NCI-H187 treated with DMSO at 0.1 percent for 48 hours (cell line): ENCODE measurements at places on chromosomes 2 and 18.

GRCh38 chr2:227862227-227862740 is 9.1 kb upstream of the DAW1 start:
- DNase-seq: no peak

DNA sequence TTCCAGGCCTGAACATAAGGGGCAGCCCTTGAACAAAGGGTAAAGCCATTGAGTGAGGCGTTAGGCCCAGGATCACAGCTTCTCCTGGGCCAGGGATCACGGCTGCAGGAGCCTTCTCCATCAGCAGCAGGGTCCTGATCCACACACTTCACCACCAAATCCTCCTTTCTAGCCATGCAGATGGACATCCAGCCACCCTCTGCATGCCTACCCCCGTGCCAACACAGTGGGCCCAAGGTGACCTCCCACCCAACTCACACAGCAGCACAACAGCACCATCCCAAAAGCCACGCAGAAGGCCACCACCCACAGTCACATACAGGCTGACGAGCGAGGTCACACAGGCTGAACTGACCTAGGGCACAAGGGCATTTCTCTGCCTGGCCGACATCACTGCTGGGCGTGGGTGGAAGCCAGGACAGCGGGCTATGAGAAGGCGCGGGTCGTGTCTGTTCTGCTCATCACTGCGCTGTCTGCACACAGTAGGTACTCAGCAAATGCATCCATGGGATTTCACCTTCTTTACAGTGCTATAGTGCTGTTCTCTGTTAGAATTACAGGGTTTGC is 31.2 kb downstream of the TFCP2L1 start:
- DNase-seq: no peak

DNA sequence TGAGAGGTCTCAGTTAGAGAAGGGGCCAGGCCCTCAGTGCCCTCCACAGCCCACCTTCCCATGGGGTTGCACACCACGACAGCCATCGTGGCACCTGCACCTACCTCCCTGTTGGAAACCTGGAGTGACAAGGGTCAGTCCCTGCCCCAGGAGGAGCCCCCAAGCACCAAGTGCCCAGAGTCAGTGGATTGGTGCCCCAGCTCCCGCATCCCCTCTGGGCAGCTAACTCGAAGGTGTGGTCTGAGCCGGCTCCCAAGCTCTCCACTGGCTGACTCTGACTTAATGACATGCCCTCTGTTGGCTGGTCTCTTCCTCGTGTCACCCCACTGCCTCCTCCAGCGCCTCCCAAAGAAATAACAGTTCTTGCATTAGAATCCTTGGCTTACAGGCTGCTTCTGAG is 116.4 kb downstream of the NDUFA10 start:
- DNase-seq: no peak

DNA sequence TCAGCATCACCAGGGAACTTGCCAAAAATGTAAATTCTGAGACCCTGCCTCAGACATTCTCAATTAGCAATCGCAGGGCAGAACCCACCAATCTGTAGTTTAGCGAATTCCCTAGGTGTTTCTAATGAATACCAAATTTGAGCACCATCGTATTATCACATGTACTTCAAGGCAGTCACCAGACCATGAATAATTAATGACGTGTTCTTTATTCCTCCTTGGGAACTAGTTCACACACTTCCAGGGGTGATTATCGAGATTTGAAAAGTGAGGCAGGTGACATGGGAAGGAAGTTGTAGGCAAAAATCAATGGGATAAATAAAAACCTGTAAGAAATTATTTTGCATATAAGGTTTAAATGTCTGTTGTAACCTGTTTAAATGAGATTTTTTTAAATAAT is 102.5 kb upstream of the CRIM1 start:
- no peak for DNase-seq

DNA sequence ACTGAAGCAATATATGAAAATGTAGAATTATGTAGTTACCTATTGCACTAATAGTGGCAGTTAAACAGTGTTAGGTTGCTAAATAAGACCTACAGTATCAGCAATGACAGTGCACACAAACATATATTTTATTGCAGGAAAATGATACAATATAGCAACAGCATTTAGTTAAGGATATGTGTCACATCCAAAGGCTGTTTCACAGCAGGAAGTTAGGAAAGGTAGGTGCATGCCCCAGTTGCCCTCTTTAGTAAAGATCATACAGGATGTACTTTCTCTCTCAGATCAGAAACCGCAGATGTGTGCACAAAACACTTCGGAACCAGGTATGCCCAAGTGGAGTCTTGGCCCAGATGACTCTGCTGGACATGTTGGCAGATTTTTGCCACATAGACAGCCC is 444.1 kb downstream of the XIRP2 start:
- no peak for DNase-seq

DNA sequence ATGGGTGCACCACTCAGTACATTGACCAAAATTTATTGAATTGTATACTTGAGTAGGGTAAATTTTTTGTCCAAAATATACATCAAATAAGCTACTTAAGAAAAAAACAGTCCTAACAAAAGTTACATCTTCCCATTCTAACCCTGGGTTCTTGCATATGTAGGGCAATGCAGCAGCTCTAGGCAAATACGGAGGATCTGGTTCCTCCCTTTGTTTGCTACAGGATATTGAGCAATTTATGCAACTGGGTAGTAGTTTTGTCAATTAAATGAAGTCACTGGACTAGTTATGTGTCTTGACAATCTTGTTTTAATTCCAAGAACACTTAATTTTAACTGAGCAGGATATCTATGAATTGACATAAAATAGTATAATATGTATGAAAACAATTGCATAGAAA is 1507.2 kb upstream of the PIK3C3 start:
- DNase-seq: no peak

- no peak for DNase-seq
Measured at GRCh38 chr2:72949045-72949444, 31.7 kb downstream of the EMX1 start.

- DNase-seq: no peak
Measured at GRCh38 chr2:169528271-169528701, 18.8 kb downstream of the KLHL41 start.

GRCh38 chr2:233107831-233108300 is 47.7 kb downstream of the INPP5D start:
- DNase-seq: no peak

DNA sequence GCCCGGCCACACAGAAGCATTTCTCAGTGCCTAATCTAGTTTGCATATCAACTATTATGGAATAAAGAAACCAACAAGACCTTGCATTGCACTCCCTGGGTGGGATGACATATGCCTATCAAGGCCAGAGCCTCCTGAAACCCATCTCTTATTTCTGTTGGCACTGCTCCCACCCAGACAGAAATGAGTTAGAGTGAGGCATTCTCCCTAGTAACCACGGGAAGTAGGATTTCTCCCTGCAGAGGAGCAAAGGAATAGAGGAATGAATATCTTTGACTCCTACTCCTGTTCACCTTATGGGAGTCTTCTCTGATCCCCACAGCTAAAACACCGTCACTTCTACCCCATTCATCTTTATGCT is 24.2 kb upstream of the SCYGR1 start:
- no peak for DNase-seq

DNA sequence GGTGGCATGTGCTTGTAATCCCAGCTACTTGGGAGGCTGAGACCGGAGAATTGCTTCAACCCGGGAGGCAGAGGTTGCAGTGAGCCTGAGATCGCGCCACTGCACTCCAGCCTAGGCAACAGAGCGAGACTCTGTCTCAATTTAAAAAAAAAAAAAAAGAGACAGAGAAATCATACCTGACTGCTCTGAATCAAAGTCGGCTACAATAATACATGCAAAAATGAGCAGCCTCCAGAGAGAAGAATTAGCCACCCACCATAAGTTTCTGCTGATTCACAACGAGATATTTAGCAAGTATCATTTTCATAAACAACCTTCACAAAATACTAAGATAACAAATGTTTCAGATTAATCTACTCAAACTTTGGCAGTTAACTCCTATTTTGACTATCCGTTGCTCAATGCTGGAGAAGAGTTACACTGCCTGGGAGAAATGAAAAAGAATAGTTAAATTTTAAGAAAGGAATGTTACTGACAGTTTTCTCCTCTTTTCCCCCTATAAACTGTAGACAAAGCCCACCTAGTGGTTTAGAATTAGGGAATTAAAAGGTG is 1.5 kb downstream of the OSBPL1A start:
- DNase-seq: no peak

DNA sequence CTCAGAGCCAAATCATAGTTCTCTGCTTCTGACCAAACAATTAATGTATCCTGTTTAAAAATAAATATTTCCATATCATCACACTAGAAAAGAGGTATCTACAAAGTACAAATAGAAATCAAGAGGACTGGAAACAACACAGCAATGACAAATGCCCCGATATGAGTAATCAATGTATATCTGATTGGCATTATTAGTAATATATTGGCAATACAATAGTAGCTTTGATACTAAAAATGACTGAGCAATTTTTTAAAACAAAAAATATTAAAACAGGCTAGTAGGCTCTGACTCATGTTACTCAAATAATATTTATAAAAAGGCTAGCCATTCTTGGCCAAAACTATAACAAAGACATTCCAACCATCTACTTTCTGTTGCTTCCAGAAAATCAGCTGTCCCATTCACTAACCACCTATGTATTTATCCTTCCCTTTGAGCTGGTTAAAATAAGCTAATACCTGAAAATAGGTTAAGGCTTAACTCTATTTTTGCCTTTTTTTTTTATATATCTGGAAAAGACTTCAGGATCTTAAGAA is 13.3 kb downstream of the PPP4R3B start:
- DNase-seq: no peak

DNA sequence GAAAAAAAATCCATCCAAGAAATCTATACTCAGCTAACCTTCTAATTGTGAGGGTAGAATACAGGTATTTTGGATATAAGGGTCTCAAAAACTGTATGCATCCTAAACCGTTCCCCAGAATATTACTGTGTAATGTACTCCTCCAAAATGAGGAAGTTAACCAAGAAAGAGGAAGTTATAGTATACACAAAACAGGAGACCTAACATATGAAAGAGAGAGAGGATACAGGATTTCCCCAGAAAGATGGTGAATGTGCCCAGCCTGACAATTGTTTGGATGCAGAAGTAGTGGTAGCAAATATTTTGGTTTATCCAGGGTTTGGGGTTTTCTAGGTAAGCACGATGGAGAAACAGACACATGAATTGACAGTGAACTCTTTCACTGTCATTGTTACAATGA is 50.6 kb downstream of the GALNT3 start:
- DNase-seq: no peak

- DNase-seq: no peak
Measured at GRCh38 chr2:234994438-234995321, 42.9 kb downstream of the SH3BP4 start.

DNA sequence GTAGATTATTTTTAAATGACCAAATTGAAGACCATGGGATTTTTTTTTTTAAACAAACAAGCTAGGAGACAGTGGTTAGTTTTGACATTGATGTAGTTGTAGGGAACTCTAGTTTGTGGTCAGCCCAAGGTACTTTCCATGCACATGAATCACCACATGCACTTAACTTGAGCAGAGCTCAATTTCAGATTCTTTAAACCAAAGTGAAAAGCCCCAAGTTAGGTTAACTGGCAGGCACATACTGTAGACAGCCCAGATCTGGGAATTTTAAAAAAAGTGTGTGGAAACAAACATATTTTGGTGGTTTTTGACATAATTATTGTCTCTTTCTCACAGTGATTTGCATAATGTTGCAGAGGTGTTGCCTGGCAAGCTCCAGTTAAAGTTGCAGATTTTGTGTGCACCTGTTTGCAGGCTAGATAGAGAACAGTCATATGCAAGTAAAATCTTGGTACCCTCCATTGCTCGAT is 88.4 kb downstream of the BCL2L11 start:
- DNase-seq: no peak

- no peak for DNase-seq
Measured at GRCh38 chr2:107931412-107931811, 54.9 kb upstream of the SLC5A7 start.

DNA sequence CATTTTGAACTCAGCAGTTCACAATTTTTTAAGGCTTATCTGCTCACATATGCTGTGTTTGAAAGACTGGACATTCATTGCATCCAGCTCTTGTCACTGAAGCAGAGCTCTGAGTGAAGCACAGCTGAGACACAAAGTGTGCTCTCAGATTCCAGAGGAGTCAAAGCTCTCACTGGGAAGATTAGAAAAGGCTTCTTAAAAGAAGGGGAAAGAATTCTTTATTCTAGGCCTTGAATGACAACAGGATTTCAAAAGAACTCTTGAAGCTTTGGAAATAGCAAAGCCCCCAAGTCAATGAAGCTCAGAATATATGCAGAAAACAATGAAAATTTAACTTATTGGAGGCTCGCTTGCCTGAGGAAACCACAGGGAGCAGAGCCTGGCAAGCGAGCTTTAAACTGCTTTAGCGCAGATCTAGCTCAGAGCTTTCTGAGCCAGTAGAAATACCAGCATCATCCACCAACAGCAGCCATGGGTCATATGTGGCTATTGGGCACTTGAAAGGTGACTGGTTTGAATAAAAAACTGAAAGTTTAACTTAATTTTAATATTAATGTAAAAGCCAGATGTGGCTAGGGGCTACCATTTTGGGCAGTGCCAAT is 369.7 kb downstream of the OSR1 start:
- no peak for DNase-seq

GRCh38 chr2:66897181-66897580 is 462.3 kb downstream of the MEIS1 start:
- no peak for DNase-seq

DNA sequence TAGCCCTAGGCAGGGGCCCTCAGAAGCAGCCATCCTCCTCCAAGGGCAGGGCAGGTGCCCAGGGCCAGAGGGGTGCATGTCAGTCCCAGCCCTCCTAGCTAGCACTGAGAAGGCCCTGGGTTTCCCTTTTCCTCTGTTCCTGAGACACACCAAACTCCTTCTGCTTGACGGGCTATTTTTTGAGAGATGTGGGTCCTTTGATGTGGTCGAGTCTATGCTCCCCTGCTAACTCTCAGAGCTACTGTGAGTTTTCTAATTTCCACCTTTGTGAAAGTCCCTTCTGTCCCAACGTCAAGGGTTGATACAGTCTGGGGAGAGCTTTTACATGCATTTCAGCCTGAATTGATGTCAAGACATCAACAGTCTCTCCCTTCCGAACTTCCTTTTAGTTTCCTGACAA is 51.4 kb downstream of the TRPM8 start:
- no peak for DNase-seq

DNA sequence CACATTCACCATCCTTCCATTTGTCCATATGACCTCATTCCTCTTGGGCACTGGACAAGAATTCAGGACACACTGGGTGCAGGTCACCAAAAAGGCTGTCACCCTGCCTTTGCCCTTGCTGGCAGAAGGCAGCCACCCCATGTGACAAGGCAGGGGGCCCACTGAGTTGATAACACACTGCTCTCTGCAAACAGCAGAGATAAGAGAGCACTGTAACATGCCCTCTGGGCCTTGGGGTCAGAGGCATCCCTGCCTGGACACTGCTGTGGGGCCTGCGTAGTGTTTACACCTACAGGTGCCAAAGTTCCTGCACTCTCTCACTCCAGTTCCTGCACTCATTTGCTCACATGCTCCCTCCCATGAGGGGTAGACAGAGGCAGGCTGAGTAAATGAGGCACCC is 344.7 kb upstream of the TCF4 start:
- no peak for DNase-seq

- DNase-seq: no peak
Measured at GRCh38 chr2:27911458-27912210, 21.1 kb downstream of the BABAM2 start.
